ENCODE measurements at places on chromosomes 1 and 21. TPM values are rescaled to one million over a fixed set of nuclear protein-coding genes. Genes with fewer than 3 reads are reported as not detected.

Gene HSD3B2
- not detected for total RNA-seq

Gene HSD3B1
- total RNA-seq: not detected

Gene CCDC30
- 3.0 TPM for total RNA-seq

DNA sequence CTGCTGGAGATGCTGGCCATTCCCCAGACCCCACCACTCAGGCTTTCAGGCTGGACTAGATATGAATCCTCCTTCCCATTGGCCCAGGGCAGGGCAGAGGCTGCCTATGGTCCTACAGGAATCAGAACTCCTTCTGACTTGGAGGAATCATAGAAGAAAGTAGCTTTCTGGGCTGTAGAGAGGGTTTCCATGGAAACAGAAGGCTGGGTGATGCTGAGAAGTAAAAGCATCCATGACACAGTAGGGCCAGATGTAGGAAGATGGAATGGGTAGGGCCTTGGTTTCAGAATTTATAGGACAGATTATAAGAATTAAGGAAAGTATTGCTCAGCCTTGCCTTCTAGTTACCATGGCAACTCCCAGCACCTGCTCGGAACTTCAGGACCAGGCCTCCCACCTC lies 9.0 kb downstream of the NT5C1A start:
- no peak overlapping the region for H3K4me3 ChIP-seq
- H3K27ac ChIP-seq: no peak overlapping the region
- H3K36me3 ChIP-seq: no peaks in the 10 kb centered on the region

Gene OR2L2
- 0.25 TPM for total RNA-seq

Gene CLDN17
- not detected for total RNA-seq

Gene ILF2
- 221 TPM for total RNA-seq

DNA sequence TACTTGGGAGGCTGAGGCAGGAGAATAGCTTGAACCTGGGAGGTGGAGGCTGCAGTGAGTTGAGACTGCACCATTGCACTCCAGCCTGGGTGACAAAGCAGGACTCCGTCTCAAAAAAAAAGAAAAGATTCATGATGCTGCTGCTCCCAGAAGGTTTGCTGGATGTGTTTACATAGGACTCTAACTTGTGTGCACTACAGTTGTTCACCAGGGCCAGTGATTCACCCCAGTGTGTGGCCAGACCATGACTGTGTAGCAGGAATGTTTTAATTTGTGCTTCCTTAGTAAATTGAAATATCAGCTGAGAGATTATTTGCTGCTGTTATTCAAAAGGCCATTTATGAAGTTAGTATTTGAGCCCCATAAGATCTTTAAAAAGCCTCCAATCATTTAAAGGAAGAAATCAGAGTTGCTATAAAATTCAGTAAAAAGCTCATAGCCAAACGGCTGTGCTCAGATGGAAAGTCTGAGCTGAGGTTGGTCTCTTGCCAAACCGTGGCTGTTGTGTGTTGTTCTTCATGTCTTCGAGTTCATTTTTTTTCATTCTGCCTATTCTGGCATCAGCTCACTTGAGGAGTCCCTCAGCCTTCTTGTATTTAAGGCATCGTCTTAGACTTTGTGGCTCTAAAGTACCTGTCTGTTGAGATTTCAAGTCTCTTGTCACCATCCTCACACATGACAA lies 18.1 kb upstream of the PGD start:
- no peak overlapping the region for H3K4me3 ChIP-seq
- peaks cover 8% of the 10 kb centered on the region for H3K36me3 ChIP-seq
- H3K4me1 ChIP-seq: peaks cover 12% of the 10 kb centered on the region
- DNase-seq: no peak
- peaks cover 9% of the 10 kb centered on the region for H3K27me3 ChIP-seq

GRCh38 chr1:65020774-65021173 lies 54.4 kb upstream of the JAK1 start:
- no peaks in the 10 kb centered on the region for H3K27me3 ChIP-seq
- H3K36me3 ChIP-seq: no peaks in the 10 kb centered on the region
- no peak overlapping the region for H3K4me3 ChIP-seq
- DNase-seq: no peak
- no peak overlapping the region for H3K27ac ChIP-seq

DNA sequence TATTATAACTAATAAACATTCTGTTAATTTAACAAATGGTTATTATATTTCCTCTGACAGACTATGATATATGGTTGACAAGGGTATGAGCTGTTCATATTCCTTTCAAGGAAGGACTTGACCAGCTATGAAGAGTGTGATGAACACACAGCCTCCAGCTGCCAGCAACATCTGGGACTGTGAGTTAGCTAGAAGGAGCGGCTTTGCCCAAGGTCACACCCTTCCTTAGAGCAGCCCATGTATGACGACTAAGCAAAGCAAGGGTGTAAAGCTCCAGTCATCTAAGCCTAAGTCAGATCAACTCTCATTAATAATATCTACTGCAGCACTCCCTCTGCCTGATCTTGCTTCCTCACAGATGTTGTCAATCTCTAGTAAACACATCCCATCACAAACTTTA lies 355.4 kb downstream of the PLPP3 start:
- no peaks in the 10 kb centered on the region for H3K4me1 ChIP-seq
- no peaks in the 10 kb centered on the region for H3K36me3 ChIP-seq
- no peak for DNase-seq
- H3K4me3 ChIP-seq: no peak overlapping the region
- peaks cover 1% of the 10 kb centered on the region for H3K27me3 ChIP-seq

DNA sequence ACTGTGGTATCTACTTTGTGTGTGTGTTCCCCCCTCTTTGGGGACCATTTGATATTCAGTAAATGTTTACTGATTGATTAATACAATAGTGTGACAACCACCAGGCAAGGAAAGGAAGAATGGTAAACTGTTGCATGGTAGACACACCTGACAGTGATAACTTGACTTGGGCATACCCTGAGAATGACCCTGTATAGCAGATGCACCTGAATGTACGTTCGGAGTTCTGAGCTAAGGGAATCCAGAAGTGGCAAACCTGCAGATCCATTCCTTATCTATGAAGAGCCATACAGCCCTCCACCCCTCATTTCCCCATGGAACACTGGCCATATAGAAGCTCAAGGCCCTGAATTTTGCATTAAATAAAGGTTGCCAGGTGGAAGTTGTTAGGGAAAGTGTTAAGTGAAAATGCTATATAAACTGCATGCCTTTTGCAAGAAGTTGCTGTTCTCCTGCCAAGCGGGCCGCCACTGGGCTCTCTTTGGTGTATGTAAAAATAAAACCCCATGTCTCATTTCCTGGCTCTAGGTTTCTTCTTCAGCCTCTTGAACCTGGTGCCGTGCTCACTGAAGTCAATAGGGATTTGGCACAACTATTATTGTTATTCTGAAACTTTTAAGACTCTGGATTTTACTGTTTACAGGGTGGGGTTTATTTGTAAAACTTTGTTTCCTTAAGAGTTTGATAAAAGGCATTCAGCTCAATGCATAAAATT lies 32.6 kb upstream of the DENND1B start:
- DNase-seq: no peak
- no peaks in the 10 kb centered on the region for H3K36me3 ChIP-seq
- H3K27ac ChIP-seq: no peak overlapping the region
- no peaks in the 10 kb centered on the region for H3K27me3 ChIP-seq

Gene FNDC10
- total RNA-seq: 11.9 TPM

GRCh38 chr1:51423073-51423821 lies 92.9 kb upstream of the TTC39A start:
- H3K4me1 ChIP-seq: peaks cover 24% of the 10 kb centered on the region
- H3K4me3 ChIP-seq: peak overlapping the region; percentile 90
- H3K36me3 ChIP-seq: peaks cover 5% of the 10 kb centered on the region
- no peak for DNase-seq
- peak overlapping the region; percentile 97 for H3K27ac ChIP-seq

Gene TMEM63A
- total RNA-seq: 1.1 TPM

GRCh38 chr1:186854102-186854501 lies 25.4 kb downstream of the PLA2G4A start:
- H3K36me3 ChIP-seq: no peaks in the 10 kb centered on the region
- H3K4me3 ChIP-seq: no peak overlapping the region
- no peak for DNase-seq

Gene BSND
- total RNA-seq: not detected

GRCh38 chr1:9249534-9250410 lies 15.2 kb downstream of the H6PD start:
- peaks cover 26% of the 10 kb centered on the region for H3K4me1 ChIP-seq
- DNase-seq: peak; percentile 69
- H3K27ac ChIP-seq: no peak overlapping the region
- H3K27me3 ChIP-seq: peaks cover 5% of the 10 kb centered on the region
- H3K4me3 ChIP-seq: no peak overlapping the region
- H3K36me3 ChIP-seq: no peaks in the 10 kb centered on the region

Gene AMY2A
- not detected for total RNA-seq

DNA sequence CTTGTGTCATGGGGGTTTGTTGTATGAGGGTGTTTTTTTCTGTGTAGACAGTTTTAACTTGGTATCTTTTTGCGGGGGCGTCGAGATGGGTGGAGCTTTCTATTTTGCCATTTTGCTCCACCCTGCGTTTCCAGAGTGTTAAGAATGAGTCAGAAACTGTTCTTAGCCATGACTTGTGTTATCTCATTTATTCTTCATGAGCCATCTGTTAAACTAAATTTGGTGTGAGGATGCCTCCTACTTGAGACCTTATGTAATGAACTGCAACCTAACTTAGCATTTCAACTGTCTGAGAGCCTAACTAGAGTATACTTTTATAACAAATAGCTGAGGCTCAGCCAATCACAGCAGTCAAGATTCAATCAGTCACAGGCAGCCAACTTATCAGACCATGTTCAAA lies 1873.5 kb downstream of the NCAM2 start:
- no peaks in the 10 kb centered on the region for H3K27me3 ChIP-seq
- no peak overlapping the region for H3K27ac ChIP-seq
- H3K36me3 ChIP-seq: no peaks in the 10 kb centered on the region

Gene INPP5B
- total RNA-seq: 19.3 TPM

DNA sequence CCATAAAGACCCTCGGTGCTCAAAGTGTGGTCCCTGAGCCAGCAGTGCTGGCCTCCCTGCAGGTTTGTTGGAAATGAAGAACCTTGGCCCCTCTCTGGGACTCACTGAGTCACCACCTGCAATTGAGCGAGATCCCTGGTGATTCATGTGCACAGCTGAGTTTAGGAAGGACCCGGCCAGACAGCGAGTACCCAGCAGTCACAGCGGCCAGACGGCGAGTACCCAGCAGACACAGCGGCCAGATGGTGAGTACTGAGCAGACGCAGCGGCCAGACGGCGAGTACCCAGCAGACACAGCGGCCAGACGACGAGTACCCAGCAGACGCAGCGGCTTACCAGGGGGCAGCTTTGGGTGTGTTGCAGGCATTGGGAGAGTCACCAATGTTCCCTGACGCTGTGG lies 123.8 kb downstream of the PRDM16 start:
- peaks cover 1% of the 10 kb centered on the region for H3K27me3 ChIP-seq
- H3K4me1 ChIP-seq: no peaks in the 10 kb centered on the region
- no peaks in the 10 kb centered on the region for H3K36me3 ChIP-seq
- H3K27ac ChIP-seq: no peak overlapping the region

- no peaks in the 10 kb centered on the region for H3K36me3 ChIP-seq
- H3K27ac ChIP-seq: no peak overlapping the region
- peaks cover 8% of the 10 kb centered on the region for H3K4me1 ChIP-seq
- H3K27me3 ChIP-seq: no peaks in the 10 kb centered on the region
- DNase-seq: no peak
Observed at GRCh38 chr1:45911634-45912033, 108.2 kb downstream of the MAST2 start.

GRCh38 chr1:206761159-206761768 lies 9.3 kb upstream of the IL19 start:
- H3K36me3 ChIP-seq: no peaks in the 10 kb centered on the region
- peaks cover 2% of the 10 kb centered on the region for H3K27me3 ChIP-seq
- DNase-seq: no peak
- no peak overlapping the region for H3K4me3 ChIP-seq
- H3K27ac ChIP-seq: no peak overlapping the region

DNA sequence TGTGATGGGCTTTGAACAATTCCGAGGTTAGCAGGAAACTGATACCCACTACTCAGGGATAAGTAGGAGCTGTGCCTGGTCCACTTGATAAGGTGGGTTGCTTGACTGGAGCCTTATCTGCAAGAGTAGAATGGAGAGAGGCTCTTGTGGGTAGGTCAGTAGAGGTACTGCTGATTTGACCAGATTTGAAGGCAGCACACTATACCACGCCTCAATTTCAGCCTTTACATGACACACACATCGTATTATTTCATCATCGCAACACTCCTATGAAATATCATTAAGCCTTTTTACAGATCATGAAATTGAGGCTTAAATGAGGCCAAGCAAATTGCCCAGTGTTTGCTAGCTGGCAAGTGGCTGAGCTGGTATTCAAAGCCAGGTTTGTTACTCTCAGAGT lies 69.6 kb downstream of the KCNJ15 start:
- DNase-seq: no peak
- no peaks in the 10 kb centered on the region for H3K27me3 ChIP-seq
- H3K36me3 ChIP-seq: no peaks in the 10 kb centered on the region

Gene SPRR3
- total RNA-seq: not detected

Gene SPRR2A
- not detected for total RNA-seq

DNA sequence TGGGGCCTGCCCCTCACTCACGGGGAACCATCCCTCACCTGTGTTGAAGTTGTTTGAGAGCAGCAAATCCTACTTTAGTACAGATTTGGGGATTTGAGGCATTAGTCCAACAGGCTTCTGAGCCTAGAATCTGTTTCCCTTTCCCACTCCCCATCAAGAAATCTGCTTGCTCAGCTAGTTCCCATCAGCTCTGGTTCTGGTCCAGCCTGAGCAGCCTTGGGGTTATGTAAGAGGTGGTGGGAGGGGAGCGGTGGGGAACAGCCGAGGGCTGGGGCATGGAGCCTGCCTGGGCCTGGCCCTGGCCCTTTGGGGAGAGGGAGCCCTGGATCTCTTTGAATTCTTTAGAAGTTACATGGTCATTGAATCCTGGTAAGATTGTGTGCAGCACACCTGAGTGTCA lies 4.1 kb downstream of the GSTM5 start:
- H3K27ac ChIP-seq: no peak overlapping the region
- H3K4me3 ChIP-seq: no peak overlapping the region
- H3K36me3 ChIP-seq: peaks cover 5% of the 10 kb centered on the region
- no peak for DNase-seq

DNA sequence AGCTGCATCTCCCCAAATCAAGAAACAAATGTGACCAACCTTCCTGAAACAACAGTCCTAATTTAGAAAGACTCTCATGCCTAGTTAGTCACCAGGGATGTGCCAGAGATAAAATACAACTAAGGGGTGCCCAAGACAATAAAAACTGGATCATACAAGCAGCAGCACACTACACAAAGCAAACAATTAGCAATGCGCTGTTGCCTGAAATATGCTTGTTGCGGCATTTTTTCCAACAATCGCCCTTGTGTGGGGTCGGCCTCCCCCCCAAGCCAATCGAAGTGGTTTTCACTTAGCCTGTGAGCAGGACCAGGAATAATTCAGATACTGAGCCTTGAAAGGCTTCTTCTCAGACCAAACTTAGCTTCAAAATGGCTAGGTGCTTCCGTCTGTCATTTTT lies 1.4 kb upstream of the STMN1 start:
- peak overlapping the region; percentile 99 for H3K27ac ChIP-seq
- peaks cover 23% of the 10 kb centered on the region for H3K4me1 ChIP-seq
- H3K36me3 ChIP-seq: no peaks in the 10 kb centered on the region
- DNase-seq: no peak
- peaks cover 21% of the 10 kb centered on the region for H3K27me3 ChIP-seq

Gene CYP4A11
- total RNA-seq: 0.71 TPM

Gene OR2L8
- total RNA-seq: 0.61 TPM
